ENCODE measurements at places on chromosomes 2 and 18.
A peak's percentile ranks its signal among the peaks of the same experiment; 100 is the strongest.

DNA sequence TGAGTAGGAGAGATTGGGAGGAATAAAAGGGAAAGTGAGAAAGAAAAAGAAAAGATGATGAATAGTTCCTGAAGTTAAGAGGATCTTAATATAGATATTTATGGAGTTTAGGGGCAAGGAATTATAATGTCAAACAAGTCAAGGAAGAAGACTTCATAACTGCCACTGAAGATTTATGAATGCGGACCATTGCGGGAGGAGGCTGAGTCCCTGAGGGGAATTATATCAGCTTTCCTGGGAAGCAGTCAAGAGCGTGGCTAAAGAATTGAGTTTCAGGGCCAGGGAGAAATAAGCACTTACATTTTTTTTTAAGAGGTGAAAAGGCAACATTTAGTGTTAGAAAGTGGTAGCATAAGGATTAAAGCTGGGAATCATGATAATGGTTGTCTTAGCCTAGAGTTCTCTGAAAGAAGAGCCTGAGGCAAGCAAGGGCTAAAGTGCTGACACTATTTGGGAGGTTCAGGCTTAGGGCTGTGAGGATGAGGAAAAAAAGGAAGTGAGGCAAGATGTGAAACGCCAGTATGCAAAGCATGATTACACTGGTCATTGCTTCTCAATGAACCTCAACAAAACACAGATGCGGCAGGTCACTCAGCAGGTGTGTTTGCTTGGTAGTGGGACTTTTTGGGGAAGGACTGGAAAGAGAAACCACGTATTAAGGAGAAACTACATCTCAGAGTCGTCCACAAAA lies 217.1 kb downstream of the SLC4A3 start:
- DNase-seq = no peak

- DNase-seq = no peak
Observed at GRCh38 chr2:67277450-67277849, 119.7 kb upstream of the ETAA1 start.

DNA sequence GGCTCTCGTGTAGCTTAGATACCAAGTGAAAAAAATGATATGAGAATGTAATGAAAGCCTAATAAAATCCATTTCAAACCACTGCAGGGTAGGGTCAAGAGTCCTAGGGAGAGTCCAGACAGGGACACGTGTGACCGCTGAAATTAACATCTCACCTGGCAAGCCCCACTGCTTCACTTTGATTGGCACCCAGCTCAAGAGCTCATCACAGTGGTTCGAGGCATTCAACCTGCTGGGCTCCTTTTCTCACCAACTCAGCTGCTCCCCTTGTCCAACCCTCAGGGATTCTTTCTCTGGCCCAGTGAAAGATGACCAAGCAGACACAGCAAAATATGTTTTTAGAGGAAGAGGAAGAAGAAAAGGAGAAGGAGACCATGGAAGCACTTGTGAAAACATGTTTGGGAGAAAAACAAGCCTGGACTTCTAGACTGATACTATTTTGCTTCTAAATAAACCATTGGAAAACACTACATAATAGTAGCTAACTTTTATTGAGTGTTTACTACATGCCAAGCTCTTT lies 49.2 kb upstream of the CREB1 start:
- no peak for DNase-seq

GRCh38 chr18:22473366-22473765 lies 55.7 kb upstream of the CTAGE1 start:
- DNase-seq = no peak

- DNase-seq = no peak
Observed at GRCh38 chr18:7090771-7091170, 26.8 kb downstream of the LAMA1 start.

DNA sequence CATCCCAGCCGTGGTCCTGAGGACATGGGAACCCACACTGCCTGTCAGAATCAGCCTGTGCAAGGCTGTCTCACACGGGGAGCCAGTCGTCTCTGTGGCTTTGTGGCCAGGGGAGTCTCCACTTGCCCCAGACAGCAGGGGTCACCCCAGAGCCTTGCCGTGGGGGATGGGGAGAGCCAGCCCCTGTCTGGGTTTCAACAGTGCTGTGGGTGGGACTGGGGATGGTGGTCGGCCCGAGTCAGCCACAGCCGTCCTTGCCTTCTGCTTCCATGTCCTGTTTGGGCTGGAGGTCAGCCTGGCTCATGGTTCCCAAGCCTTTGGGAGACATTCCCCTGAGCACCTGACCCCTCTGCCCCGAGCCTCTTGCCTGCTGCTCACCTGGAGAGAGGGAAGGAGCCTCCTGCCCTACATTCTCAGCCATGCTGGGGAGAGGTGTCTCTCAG lies 19.6 kb downstream of the GPR35 start:
- DNase-seq = peak; percentile 24

Measured in stimulated activated CD8-positive, alpha-beta memory T cell treated with anti-CD3 and anti-CD28 coated beads, Interleukin-4, amount 100 ng/mL, for 48 hours (primary cell).